NCI-H1417 (cell line): ENCODE measurements at places on chromosomes 3 and 15.
A peak's percentile ranks its signal among the peaks of the same experiment; 100 is the strongest.

- DNase-seq: peak; percentile 79
Observed at GRCh38 chr15:78341057-78341987, 1.2 kb downstream of the CRABP1 start.

DNA sequence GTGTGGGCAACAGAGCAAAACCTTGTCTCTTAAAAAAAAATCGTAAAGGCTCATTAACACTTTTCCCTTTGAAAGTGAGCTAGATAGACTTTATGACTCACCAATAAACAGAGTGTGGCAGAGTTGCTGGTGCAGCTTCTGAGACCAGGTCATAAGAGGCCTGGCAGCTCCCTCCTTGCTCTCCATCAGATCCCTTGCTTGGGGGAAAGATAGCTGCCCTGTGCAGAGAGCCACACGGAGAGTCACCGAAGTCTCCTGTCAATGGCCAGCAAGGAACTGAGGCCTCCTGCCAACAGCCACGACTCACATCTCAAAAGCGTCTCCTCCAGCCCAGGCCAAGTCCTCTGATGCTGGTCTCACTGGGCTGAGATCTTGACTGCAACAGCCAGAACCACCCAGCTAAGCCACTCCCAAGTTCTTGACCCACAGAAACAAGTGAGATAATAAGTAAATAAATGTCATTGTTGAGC is 8.7 kb upstream of the GP9 start:
- DNase-seq: no peak

GRCh38 chr3:45781271-45781670 is 15.1 kb downstream of the SLC6A20 start:
- no peak for DNase-seq

- no peak for DNase-seq
Observed at GRCh38 chr3:109644332-109644731, 307.0 kb upstream of the DPPA4 start.

DNA sequence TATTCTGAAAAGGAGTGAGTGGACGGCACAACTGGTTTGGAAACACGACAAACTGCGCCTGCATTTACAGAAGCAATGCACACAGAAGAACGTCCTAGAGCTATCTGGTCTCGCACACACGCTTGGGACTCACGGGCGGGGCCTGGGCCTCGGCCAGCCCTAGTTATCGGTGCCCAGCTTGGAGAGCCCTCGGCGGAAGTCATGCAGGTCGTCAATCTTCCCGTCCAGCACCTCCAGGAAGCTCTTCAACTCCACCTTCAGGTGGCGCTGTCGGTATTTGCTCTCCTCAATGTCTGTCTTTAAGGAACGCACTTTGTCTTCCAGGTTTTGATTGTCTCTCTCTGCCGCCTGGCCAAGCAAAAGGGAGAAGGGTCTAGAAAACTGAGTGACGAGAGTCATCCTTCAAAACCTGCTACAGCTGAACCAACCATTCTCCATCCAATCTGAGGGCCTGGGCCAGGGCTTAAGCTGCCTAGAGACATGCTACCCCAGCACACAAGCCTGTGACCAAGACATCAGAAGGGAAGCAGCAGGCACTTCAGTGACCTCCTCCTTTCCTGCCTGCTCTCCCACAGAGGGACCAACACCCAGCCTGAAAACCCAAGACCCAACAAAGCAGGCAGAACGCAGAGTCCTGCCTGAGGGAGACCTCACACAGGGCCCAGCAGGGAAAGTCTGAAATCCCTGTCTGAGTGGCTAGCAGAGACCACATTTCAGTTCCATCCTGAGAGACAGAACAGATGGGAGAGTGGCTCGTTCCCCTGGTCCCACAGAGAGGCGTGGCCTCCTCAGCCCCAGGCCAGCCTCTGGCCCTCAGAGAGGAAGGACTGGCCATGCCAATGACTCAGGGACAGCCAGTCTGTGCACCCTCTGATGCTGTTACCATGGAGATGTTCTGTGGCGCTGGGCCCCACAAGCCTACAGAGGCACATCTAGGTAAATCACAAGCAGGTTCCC is 40.4 kb downstream of the WHAMM start:
- peak; percentile 19 for DNase-seq

DNA sequence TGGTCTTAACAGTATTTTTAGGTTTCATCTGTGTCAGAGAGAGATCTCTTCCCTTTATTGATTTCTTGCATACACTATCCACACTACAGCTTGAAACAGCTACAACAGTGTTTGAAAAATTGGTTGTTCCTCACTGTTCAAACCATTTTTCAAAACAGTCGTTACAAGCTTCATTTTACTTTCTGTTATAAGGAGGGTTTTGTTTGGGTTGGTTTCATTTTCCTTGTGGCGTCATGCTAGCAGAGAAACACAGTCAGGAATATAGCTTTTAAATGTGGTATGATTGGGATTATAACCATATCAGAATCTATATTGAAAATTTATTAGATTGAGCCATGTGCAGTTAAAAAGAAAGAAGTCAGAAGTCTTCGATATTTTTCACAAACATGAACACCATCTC is 400.6 kb downstream of the ZBTB20 start:
- no peak for DNase-seq

DNA sequence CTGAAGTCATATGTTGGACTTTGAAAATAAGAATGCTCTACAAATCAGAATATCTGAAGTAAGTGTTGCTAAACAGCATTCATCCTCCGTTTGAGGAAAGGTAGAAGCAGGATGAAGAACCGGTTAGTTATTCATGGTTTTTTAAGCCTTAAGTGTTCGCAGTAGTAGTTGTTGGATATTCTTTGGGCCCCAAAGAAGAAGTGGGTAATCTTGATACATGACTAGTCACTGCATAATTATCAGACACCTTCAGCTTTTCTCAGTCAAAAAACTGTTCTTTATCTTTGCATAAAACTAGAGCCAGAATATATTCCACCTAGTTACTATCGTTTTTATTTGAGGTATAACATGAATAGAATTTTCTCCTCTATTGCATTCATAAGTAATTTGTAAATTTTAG is 13.8 kb downstream of the RAB5A start:
- no peak for DNase-seq

- DNase-seq: no peak
Observed at GRCh38 chr15:29678504-29679034, 143.7 kb downstream of the TJP1 start.

DNA sequence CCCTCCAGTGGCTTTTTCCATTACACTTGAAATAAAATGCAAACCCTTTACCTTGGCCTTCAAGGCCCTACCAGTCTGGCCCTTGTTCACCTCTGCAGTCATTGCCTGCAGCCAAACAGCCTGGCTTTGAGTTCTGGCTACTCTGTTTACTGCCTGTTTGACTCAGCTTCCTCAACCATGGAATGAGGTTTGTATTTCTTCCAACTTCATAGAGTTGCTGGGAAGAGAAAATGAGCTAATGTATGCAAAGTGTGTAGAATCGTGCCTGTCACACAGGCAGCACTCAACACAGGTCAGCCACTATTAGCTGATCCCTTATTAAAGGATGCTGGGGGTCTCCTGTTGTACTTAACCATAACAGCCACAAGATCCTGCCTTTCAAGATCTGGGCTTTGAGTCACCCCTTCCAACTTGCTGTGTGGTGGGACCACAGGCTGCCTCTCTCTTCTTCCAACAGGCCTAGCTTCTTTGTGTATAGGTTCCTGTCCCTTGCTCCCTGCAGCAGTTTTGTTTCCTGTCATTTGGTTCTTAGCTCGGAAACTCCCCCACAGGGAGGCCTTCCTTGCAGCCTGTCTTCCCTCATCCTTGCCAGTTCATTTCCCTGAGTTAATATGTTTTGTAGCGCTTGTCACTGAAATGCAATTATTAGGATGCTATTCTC is 6.4 kb downstream of the MED12L start:
- no peak for DNase-seq

GRCh38 chr15:41983621-41984571 is 11.5 kb upstream of the EHD4 start:
- DNase-seq: no peak

DNA sequence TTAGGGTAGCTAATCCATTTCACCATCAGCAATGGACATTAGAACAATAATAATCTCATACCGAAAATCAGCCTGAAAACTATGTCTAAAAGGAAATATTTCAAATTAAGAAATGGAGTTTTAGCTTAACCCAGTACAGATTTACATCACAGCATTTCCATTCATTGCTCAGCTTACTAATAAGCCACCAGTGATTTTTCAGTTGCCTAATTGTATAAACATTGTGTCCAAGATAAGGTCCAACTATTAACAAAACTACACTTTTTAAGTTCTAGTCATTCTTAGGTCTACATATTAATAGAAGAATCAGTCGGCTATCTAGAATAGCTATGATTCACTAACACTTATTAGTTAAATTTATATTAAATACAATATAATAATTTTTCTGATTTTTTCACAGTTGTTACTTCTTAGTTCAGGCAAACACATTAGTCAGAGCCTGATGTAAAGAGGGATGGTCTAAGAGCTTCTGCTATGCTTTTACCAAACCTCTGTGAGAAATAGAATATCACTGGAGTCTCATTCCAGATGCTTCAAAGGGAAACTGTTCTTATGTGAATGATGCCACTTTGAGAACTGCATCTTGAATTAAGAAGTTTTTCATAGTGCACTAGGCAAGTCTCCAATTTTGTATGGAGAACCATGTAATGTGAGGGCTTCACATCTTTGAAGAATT is 74.1 kb downstream of the CMSS1 start:
- DNase-seq: no peak

- DNase-seq: no peak
Observed at GRCh38 chr3:104907507-104907906, 459.2 kb upstream of the ALCAM start.

- DNase-seq: no peak
Observed at GRCh38 chr3:49785565-49786356, 581 bp downstream of the IP6K1 start.

DNA sequence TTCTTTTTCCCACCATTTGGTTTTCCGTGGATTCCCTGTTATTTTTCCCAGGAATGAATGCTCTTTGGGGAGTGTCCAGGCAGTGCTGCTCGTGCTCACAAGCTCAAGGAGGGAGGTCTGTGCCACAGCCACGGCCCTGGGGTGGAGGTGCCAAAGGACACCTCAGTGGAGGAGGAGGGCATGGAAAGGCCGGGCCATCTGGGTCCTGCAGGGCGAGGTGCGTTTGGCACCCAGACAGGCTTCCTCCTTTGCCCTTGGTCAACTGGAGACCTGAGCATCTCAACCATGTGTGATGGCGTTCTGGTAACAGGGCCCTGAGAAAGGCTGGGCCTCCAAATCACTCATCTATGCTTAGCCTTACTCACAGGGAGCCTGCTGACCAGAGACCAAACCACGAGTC is 25.4 kb downstream of the KY start:
- no peak for DNase-seq

DNA sequence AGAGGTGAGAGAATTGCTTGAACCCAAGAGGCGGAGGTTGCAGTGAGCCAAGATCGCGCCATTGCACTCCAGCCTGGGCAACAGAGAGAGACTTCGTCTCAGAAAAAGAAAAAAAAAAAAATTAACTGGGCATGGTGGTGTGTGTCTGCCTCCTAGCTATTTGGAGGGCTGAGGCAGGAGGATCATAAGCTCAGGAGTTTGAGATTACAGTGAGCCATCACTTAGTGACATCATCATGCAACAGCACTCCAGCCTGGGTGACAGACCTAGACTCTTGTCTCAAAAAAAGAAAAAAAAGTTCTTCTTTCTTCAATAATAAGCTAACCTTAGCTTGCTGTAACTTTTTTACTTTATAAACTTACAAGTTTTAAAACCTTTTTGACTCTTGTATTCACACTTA is 99.8 kb downstream of the SLMAP start:
- DNase-seq: no peak

DNA sequence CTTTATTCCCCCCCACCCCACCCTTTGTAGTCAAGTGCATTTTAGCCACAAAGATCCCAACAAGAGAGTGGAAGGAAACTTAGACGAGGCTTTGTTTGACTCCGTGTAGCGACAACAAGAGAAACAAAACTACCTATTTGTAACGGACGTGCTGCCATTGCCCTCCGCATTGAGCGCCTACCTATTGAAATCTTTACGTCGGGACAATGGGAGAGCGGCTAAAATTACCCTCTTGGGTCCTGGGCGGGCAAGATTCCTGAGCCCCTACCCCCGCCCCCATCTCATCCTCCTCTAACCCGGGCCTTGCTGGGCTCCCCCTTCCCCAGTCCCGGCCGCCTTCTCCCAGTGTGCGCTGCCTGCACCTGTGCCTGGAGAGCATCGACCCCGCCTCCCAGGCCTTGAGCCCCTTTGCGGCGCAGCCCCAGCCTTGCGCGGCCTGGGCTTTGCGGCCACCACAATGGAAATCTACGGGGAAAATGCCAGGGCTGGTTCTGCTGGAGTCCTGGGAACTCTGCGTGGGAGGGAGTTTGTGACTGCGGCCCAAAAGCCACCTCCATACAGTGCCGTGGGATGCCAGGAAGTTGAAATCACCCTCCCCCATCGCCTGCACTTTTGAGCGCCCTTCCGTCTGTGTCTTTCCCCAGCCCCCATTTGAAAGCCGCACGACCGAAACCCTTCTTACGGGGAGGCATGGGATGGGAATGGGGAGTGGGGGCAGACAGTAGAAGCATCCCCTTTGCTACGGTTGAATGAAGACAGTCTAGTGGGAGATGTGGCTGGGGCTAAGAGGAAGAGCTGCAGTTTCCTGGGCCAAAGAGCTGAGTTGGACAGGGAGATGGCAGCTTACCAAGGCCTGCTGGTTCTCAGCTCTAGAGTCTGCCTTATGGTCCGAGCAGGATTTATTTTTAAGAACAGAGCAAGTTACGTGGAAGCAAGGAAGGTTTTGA is 1.1 kb upstream of the SOX2 start:
- DNase-seq: peak; percentile 87

- no peak for DNase-seq
Observed at GRCh38 chr3:190059242-190059590, 61.5 kb downstream of the P3H2 start.

DNA sequence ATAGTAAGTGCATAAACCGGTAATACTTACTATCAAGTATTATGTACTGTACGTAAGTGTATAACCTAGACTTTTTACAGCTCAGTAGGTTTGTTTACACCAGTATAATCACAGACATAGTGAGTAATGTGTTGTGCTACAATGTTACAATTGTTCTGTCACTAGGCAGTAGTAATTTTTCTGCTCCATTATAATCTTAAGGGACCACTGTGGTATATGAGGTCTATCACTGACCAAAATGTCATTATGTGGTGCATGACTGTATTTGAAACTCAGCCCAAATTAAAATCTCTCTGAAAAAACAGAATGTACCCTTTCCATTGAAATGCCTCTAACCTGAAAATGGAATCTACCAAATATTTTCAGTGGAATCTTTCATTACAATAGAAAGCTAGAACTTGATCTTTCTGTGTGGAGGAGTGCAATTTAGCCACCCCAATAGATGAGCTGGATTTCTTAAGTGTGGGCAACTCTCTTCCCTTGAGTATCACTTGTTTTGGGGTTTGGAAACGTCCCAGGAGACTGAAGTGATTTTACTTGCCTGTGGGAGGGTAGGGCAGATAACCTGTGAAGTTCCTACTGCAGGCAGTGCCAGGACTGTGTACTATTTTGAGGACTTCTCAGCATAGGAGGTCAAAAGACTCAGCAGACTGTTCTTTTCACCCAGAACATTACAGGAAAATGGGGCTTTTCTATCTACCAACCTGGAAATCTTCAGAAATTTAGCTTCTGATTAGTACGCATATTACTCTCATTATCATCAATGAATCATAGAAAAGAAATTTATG is 50.9 kb downstream of the FAM98B start:
- DNase-seq: no peak

- no peak for DNase-seq
Observed at GRCh38 chr3:36704280-36704679, 60.1 kb downstream of the DCLK3 start.
